ENCODE measurements at places on chromosomes 7 and 10. TPM values are rescaled to one million over a fixed set of nuclear protein-coding genes. Genes with fewer than 3 reads are reported as not detected.
A peak's percentile ranks its signal among the peaks of the same experiment; 100 is the strongest.

Gene ACBD7
- 1.3 TPM for polyA plus RNA-seq

Gene NPFFR1
- polyA plus RNA-seq: 0.14 TPM

Gene HPS1
- polyA plus RNA-seq: 18.3 TPM

GRCh38 chr7:155066417-155066950 lies 3.6 kb upstream of the HTR5A start:
- peak; percentile 81 for DNase-seq

DNA sequence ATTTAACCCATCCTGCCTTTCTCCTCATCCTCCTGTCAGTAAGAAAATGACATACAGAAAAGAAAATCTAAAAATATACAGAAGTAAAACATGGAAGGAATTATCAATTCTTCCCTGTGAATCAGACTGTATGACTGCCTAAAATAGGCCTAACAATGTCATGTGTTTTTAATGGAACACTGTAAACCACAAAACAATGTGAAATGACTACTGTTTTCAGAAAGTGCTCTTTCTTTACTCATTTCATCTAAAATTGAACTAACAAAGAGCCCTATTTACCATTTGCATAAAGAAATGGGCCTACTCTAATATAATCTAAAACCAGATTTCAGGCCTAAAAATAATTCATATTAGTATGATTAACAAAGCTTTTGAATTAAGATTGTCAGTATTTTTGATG lies 35.7 kb downstream of the SEMA3E start:
- DNase-seq: no peak

DNA sequence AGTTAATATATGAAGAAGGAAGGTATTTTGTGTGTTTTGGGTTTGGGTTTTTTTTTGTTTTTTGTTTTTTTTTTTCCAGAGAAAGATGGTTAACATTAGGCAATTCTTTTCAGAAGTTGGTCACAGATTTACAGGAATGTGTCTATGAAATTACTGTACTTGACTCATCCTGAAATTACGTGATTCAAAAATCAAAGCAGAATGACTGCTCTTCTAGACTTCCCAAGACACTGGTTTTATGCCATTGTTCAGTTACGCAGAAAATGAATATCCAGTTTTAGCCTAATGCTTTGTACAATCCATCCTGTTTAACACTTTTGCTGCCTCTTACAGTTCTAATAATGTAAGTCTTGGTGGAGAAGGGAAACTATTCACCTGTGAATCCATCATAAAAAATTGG lies 39.7 kb upstream of the CELF2 start:
- DNase-seq: no peak

Measured in muscle of leg (tissue), 16 donors.